ENCODE measurements at places on chromosomes 1 and 21. TPM values are rescaled to one million over a fixed set of nuclear protein-coding genes. Genes with fewer than 3 reads are reported as not detected.

The S100A8 gene
- 11.6 TPM for polyA plus RNA-seq

DNA sequence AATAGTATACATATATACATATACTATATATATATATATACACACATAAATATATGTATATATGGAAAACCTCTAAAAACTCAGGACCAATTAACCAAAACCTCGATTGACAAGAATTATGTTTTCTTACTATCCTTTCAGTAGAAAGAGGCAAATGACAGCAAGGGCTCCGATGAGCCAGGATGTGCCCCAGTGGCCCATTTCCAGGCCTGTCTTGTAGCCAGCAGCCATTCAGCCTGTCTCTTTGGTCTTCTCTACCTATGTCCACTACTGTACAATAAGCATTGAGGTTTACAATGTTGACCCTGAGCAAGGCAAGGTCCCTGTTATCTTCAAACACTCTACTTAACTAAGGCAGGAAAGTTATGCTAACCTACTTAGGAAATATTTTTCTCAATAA lies 9.8 kb downstream of the KCNA2 start:
- no peak for DNase-seq

DNA sequence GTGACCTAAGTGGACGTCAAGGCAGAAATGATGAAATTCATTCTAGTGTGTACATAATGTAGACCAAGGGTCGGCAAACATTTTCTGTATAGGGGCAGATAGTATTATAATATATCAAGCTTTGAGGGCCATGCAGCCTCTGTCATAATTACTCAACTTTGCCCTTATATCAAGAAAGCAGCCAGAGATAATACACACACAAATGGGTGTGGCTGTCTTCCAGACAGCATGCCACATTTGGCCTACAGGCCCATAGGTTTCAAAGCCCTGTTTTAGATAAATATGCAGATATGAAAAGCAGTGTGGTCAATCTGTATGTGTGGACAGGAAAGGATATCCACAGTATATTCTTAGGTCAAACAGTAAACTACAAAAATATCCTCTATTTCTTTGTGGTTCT lies 320.1 kb upstream of the FMN2 start:
- DNase-seq, result no peak

DNA sequence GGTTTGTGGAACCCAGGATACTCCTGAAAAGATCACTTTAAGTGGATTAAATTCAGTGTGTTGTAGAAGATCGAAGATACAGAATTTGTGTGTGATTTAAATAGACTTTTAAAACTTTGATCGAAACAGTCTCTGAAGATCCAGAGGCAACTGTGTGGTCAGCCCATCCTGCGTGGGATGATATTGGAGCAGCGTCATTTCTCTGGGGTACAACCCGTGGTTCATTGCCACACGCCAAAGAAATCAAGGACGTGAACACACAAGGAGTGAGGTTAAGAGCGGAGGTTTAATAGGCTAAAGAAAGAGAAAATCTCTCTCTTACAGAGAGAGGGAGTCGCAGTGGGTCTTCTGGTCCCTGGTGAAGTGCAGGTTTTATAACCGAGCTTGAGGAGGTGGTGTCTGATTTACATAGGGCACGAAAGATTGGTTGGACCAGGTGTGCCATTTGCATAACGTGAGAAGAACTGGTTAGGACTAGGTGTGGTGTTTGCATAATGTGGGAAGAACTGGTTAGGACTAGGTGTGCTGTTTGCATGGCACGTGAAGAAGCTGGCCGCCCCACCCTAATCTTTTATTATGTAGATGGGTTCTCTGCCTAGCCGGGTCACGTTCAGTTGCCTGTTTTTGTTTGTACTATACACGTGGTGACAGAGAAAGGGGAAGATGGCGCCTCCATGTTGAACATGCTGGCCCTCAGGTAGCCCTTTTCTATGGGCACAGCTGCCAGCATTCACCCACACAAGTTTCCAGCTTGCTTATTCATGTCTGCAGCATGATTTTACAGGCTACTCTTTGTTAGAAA lies 82.3 kb downstream of the ADSS2 start:
- DNase-seq, result no peak

GRCh38 chr1:31689854-31690253 lies 14.0 kb downstream of the COL16A1 start:
- DNase-seq, result no peak
